ENCODE measurements at places on chromosomes 6 and 20. TPM values are rescaled to one million over a fixed set of nuclear protein-coding genes. Genes with fewer than 3 reads are reported as not detected.

GRCh38 chr6:132392270-132392646 lies 9.0 kb downstream of the MOXD1 start:
- DNase-seq: no peak

DNA sequence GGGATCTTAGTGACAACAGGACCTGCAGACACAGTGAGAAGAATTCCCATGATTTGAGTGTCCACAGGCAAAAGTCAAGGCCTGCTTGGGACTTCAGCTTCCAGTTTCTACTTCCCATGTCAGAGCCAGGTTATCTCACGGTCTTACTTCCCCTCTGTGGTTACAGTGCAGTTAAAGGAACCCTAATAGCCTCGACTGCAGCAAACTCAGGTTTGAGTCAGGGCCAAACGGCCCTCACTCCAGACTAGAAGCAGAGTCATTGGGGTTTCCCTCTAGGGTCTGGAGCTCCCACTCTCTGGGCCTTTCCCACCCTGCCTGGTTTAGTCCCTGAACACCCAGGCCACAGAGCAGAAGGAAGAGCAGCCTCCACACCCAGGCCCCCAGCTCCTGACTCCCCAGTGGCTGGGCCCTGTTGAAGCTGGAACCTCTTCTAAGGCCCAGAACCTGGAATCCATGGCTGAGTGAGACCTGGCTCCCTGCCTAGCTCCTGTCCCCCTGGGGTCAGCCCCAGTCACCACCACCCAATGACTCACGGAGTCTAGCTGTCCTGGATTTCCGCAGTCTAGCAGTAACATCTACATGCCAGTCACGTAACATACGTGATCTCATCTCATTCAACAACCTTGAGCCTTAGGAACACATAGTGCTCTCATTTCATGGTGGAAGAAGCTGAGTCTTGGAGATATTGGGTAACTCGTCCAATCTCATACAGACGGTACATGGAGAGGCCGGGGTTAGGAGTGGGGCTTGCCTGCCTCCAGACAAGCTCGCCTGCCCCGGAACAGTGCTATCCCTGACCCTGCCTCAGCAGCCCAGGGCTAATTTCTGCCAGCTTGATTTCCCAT lies 9.2 kb upstream of the GHRH start:
- DNase-seq: no peak

SLC17A3 gene
- 5.6 TPM for total RNA-seq

GRCh38 chr6:56833127-56833791 lies 121.6 kb upstream of the BEND6 start:
- DNase-seq: no peak

TRIM31 gene
- not detected for total RNA-seq

Measured in renal cortical epithelial cell (primary cell).